ENCODE measurements at places on chromosomes 1 and 21.

DNA sequence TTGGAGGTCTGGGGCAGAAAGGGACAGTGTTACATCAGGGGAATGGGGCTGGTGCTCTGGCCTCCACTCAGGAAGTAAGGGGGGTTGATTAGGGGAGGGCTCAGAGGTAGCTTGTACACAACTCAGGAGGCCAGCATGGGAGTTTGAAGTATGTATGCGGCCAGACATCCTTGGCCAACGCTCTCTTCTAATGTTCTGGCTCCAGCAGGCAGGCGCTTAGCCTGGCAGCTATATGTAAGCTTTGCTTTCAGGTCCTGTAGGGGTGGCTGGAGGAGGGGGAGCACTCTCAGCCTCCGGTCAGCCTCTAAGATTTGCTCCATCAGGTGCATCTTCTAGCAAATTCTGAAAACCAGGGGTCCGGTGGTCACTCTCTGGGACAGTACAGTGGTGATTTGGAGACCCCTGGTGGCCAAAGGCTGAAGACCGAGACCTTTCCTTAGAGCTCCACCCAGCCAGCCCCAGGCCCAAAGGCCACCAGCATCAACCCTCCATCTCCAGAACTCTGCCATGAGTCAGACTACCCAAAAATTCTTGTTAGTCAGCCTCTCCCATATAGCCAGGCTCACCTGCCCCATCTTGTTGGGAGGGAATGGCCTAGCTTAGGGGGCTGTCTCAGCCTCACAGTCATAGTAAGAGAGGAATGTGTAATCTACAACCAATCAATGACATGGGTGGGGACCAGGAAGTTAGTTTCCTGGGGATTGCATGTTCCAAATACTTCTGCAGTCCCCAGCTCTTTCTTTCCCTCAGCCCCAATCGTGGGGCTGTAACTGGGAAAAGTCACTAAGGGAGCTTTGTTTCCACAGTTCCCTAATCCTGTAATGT lies 9.7 kb upstream of the COL8A2 start:
- DNase-seq = peak; percentile 26

GRCh38 chr1:1577367-1578011 lies 2.8 kb upstream of the SSU72 start:
- no peak for DNase-seq

DNA sequence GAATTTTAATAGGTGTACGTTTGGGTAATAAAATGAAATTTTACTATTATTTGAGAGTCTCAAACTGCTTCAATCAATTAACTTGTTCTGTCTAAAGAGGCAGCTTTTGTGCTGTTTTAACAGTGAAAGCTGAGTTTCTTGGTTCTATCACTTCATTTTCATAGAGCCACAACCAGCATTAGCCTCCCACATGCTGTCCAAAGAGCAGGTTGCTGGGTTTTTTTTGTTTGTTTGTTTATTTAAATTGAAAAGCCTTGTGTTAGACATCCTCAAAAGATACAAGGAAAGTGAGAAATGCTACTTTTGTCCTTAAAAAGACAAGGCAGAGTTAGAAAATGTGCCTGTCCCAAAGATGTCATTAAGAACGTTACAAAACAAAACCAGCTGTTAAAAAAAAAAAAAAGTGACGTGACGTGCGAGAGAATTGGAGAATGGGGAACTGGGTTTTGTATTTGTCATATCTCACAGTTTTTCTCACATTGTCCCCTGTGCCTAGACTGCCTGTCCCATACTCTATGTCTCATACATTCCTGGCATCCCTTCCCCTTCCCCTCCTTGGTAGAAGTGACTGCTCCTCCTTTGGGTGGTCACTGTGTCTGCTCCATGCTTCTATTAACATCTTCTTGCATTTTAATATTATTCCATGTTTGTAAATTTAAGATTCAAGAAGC lies 63.1 kb upstream of the CD34 start:
- DNase-seq = no peak

- no peak for DNase-seq
Measured at GRCh38 chr1:232403017-232403714, 226.8 kb downstream of the SIPA1L2 start.

DNA sequence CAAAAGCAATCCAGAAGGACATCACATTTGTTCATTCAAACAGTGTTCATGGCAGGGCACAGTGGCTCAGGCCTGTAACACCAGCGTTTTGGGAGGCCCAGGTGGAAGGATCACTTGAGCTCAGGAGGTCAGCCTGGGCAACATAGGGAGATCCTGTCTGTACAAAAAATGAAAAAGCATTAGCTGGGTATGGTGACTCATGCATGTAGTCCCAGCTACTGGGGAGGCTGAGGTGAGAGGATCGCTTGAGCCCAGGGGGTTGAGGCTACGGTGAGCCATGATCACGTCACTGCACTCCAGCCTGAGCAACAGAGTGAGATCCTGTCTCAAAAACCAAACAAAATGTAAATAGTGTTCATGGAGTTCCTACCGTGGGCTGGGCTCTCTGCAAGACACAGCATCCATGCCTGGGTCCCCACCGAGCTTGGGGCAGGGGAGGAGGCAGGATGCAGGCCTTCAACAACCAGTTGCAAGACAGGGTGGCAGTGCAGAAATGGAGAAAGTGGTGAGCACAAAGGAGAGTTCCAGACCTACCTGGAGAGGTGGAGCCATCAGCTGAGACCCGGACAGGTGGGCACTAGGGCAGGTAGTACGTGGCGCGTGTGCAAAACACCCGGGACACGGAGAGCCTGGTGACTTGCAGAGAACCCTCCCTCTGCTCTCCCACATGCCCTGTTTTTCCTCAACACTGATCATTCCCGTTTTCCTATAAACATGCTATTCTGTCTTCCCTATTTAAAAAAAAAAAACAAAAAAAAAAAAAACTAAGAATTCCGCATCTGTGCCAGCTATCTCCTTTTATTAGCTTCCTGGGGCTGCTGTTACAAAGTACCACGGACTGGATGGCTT lies 138.9 kb downstream of the TOMM20 start:
- peak; percentile 23 for DNase-seq

DNA sequence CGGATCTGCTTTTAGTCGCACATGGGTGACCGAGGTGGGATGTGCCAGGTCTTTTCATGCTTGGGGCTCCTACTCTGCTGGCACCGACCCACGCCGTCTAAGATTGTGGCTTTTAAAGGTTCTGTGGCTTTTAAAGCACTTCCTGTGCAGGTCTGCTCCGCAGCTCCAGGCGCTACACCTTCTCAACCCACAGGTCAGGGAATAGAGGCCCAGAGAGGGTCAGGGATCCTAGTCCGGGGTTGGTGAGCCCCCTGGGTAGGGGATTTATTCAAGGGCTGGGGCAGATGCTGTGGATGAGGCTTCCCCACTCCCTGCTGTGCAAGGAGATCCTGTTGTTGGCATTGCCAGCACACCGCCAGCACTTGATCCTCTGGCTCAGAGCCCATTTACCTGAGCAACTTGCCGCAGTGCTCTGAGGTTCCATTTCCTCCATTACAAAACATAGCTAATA lies 212.8 kb upstream of the RAB4A start:
- DNase-seq = no peak

DNA sequence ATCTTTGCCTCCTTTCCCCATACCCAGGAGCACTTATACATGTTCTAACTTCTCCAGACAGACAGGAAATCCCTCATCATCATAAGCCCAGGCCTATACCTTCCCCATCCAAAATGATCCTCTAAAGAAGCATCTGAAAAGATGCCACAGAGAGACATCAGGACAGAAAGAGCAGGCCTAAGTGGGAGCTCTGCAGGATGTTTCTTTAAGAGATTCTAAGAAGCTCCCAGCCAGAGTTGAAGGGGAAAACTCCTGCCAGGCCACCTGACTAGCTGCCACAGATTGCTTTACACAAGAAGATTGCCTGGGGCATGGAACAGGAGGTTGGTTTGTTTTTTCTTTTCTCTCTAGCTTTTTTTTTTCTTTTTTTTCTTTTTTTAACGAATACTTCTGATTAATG lies 275.8 kb downstream of the VAV3 start:
- DNase-seq = no peak

GRCh38 chr1:178057141-178057765 lies 36.7 kb upstream of the RASAL2 start:
- no peak for DNase-seq

- no peak for DNase-seq
Measured at GRCh38 chr1:239233626-239234025, 152.7 kb upstream of the CHRM3 start.

DNA sequence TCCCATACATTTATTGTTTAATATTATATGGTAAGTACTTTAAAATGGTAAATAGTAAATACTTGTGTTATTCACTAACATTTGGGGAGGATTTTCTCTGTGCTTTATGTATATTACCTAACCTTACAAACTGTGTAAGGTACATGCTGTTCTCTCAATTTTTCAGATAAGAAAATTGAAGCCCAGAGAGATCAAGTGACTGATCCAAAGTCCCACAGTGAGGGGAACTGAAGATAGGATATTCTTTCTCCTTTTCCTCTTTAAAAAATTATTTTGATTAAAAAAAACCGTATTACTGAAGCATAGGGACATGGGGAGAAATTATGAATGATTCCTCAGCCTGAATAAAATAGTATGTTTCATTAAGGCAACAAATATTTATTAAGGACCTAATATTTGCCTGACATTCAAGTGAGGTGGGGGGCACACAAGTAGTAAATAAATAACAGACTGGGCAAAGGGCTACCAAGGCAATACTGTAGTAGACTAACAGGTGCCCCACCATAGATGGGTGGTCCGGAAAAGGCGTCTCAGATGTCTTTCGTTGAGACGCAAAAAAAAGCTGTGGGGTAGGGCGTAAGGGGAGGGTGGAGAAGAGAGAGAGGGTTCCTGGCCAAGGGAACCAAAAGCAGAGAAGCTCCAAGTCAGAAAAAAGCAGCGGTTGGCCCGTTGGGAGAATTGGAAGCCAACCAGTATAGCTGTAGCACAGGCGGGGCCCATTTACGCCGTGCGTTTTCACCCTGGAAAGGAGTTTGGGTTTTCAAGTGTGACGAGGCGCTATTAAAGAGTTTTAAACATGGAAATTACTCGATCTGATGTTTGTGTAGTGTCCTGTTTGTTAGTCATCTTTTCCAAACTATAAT lies 944 bp upstream of the AGO3 start:
- peak; percentile 22 for DNase-seq

- DNase-seq = no peak
Measured at GRCh38 chr1:219159946-219160645, 13.6 kb upstream of the LYPLAL1 start.

DNA sequence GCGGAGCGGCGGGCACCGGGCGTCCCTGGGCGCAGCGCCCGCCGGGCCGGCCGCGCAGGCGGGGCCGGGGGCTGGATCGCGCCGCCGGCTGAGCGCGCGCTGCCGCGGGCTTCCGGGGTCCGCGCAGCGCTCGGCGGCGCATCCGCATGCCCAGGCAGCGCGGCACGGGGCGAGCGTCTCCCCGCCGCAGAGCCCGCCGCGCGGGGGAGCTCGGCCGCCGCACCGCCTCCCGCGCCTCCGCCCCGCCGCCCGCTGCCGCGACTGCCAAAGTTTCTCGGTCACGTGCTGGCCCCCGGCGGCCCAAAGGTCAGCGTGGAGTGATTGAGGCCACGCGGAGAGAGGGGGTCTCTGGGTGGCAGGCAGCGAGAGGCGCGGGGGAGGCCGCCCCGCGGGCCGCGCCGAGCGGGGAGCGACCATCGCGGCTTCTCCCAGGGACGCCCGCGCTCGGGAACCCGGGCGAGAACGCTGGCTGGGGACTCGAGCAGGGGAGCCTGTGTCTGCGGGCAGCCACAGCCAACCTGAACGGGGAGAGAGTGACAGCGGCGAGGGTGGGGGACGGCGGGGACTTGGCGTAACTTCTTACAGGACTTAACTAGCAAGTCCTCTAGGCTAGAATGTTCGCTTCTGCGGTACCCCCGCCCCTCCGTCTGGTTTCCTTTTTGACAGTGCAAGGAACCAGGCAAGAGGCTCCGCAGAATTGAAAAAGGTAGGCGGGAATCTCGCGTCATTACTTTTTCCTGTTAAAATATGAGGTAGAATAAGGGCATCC lies at the start of gene ILDR2:
TSS of gene ILDR2 (minus strand) at position 180 of the 769 bp plus-strand sequence. CDS start 272 bp downstream, outside the sequence.
- no peak for DNase-seq

- peak; percentile 81 for DNase-seq
Measured at GRCh38 chr1:81800695-81801650, at the start of gene ADGRL2. Gene ADGRL2 (plus strand): TSS chr1:81800934. CDS start chr1:81836985, 36,051 bp downstream.

DNA sequence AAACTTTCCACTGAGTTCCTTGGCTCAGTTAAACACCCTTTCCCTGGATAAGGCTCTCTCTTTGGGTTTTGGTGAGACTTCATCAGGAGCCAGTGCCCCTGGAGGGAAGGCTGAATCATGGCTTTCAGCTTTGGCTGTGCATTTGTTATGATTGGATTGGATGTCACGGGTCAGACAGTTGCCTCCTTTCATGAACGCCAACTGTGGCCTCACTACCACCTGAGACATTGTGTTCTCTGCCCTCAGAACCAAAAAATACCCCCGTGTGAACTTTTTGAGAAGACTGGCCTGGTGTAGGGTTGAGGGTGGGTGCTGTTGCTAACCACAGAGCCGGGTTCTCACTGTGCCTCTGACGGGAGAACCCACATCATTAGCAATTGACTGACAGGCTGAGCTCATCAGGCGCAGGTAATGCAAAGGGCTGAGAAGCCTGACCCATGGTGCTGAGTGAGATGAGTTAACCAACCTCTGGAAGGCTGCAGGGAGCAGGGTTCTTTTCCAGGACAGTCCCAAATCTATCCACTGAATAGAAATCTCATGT lies 65.6 kb downstream of the HHAT start:
- peak; percentile 14 for DNase-seq

DNA sequence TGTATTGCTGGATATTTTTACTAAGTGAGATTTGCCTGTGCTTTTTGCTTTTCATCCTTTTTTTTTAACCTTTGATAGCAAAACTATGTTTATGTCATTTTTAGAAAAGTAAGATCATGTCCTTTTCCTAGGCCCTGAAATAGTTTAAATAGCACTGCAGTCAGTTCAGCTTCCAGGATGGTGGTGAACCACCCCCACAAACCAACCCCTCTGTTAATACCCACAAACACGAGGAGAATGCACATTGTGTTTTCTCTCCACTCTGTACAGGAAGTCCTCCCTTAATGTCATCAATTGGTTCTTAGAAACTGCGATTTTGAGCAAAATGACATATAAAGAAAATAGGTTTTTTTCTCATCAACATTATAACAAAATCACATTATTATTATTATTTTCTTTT lies 117.7 kb upstream of the DSCAM start:
- DNase-seq = no peak

GRCh38 chr21:41349619-41350390 lies 12.0 kb upstream of the MX2 start:
- DNase-seq = no peak

DNA sequence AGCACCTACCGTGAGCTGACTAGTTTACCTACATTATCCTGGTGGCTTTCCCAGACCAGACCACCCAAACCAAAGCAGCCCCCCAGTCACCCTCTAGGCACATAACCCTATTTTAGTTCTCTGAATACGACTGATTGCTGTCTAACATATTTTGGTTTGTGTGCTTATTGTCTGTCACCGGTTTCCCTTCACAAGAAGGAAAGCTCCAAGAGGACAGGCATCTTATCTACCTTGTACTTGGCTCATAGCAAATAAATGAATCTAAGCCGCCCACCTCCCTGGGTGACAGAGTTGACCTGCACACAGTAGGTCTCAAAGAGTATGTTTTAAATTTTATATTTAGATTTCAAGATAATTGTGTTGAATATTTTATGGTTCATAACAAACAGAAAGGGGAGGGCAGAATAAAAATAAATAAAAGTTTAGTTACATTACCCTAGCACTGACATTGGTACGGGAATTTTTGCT lies 904 bp upstream of the PRDX6 start:
- DNase-seq = no peak

All from RCC 7860 (cell line).